Fibroblast of skin of right quadriceps (primary cell): ENCODE measurements at places on chromosomes 1 and 21.
A peak's percentile ranks its signal among the peaks of the same experiment; 100 is the strongest.

- DNase-seq = no peak
These were observed 37.2 kb upstream of the C1orf115 start for GRCh38 chr1:220652995-220653394.

- peak; percentile 33 for DNase-seq
These were observed 41.0 kb downstream of the CRYAA start for GRCh38 chr21:43209575-43210453.

DNA sequence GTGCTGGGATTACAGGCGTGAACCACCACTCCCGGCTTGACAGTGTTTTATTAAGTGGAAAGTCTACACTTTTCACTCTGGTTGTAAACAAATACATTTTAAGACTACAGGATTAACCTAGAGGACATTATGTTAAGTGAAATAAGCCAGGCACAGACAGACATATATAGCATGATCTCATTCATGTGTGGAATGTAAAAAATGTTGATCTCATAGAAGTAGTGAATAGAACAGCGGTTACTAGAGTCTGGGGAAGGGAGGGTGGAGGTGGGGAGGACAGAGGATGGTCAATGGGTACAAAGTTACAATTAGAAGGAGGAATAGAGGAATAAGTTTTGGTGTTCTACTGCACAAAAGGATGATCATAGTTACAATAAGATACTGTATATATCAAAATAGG, 16.9 kb downstream of the CTH start:
- DNase-seq = peak; percentile 41

GRCh38 chr1:201751872-201752271, 77.1 kb upstream of the IPO9 start:
- DNase-seq = no peak

DNA sequence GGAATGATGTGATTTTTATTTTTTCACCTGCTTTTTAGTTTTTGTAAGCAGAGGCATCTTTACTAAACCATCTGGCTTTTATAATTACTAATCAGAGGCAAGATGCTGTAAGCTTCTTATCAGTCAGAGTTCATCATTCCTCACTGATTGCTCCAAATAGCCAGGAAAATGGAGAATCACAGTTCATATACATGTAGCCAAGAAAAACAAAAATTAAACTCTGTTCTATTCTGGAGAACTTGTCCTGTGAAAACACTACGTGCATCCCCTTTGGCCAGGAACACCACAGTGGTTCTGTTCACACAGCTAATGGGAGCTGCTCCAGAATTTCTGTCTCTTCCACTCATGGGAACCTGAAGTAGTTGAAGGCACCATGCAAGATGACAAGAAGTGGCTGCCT, 725.5 kb upstream of the CHRM3 start:
- no peak for DNase-seq
